GM23338 (cell line): ENCODE measurements at places on chromosomes 6 and 20. TPM values are rescaled to one million over a fixed set of nuclear protein-coding genes. Genes with fewer than 3 reads are reported as not detected.

DNA sequence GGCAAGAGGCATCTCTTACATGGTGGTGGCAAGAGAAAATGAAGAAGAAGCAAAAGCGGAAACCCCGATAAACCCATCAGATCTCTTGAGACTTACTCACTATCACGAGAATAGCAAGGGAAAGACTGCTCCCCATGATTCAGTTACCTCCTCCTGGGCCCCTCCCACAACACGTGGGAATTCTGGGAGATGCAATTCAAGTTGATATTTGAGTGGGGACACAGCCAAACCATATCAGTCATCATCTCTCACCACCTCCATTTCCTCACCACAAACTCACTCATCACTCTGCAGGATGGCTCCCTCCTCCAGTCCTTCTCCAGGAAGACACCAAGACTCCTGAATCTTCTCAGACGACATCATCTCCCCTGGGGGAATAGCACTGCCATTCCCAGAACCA lies 25.8 kb upstream of the SLC16A10 start:
- no peaks in the 10 kb centered on the region for H3K4me1 ChIP-seq
- H3K36me3 ChIP-seq: no peaks in the 10 kb centered on the region; the same call in 1 of the 2 replicates
- H3K27me3 ChIP-seq: no peaks in the 10 kb centered on the region
- DNase-seq: no peak

GRCh38 chr20:46787991-46788762 lies 78.7 kb downstream of the SLC2A10 start:
- H3K36me3 ChIP-seq: no peaks in the 10 kb centered on the region
- H3K27me3 ChIP-seq: no peaks in the 10 kb centered on the region
- no peak overlapping the region for H3K4me3 ChIP-seq
- no peak for DNase-seq

GRCh38 chr20:35462351-35462750 lies 7.0 kb downstream of the CEP250 start:
- no peaks in the 10 kb centered on the region for H3K4me1 ChIP-seq
- no peaks in the 10 kb centered on the region for H3K27me3 ChIP-seq
- no peak overlapping the region for H3K4me3 ChIP-seq

BCAS1 gene
- polyA plus RNA-seq: 0.17 and 0.19 TPM in 2 replicates

- no peak overlapping the region for H3K4me3 ChIP-seq
- DNase-seq: no peak
- H3K27me3 ChIP-seq: no peaks in the 10 kb centered on the region
- no peaks in the 10 kb centered on the region; the same call in 1 of the 2 replicates for H3K4me1 ChIP-seq
These were observed 105.8 kb downstream of the SCML4 start for GRCh38 chr6:107718341-107718740.

DNA sequence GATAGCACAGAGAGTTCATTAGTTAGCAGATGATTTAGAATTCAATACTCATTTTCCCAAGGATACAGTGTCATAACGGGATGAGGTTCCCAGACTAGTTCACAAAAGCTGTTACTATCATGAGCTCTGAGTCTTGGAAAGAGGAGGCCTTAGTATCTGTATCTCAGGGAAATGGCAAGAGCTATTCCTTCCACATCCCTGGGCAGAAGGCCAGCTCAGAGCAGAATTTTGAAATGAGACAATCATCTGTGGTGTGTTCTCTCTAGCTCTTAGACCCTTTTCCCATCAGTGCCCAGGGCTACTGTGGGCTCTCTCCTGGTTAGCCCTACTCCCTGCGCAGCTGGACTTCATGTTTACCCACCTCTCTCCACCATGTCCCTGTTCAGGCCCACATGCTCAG lies 64.5 kb downstream of the JAG1 start:
- no peaks in the 10 kb centered on the region for H3K27me3 ChIP-seq
- H3K27ac ChIP-seq: no peak overlapping the region
- no peaks in the 10 kb centered on the region for H3K4me1 ChIP-seq
- H3K4me3 ChIP-seq: no peak overlapping the region
- DNase-seq: no peak
- H3K36me3 ChIP-seq: no peaks in the 10 kb centered on the region

MEI4 gene
- 0.10 and 0.23 TPM in 2 replicates for polyA plus RNA-seq

DNA sequence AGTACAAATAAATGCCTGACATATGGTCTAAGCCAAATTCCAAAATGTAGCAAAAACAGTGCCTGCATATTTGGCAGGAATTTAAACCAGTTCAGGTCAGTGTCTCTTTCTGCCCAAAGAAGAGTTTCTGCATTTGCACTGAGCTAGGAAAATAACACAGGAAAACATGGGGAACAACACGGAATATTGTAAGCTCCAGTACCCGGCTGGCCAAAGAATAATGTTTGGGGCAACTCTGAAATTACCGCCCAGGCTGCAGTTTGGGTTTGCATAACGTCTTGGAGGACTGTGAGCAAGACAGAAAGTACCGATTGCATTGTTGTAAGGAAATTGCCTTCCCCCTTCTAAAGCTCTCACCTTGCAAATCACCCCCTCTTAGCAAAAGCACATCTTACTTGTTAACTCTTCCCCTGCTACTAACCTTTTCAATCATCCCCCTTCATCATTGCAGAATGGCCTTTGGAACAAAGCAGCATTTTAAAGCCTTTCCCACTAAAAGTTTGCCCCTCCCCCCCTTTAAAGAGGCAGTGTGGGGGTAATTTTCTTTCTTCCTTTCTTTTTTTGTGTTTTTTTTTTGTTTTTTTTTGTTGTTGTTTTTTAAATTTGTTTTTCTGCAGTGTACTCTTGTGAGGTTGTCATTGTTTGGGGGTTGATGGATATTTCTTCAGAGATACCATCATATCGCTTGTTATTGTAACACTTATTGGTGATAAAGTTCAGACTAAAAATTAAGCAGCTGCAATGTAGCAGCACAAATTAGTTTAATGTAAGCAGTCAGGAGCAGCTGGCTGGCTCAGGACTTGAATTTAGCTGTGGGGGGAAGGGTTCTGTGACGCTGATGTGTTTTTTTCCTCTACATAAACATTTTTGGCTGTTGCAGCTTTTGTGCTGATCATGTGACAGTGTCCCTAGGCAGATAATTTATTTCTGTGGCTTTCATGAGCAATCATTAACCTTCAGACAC lies 100.0 kb upstream of the CITED2 start:
- peaks cover 42% of the 10 kb centered on the region for H3K4me1 ChIP-seq
- H3K27ac ChIP-seq: peak overlapping the region; percentile 79
- no peaks in the 10 kb centered on the region for H3K36me3 ChIP-seq
- peak overlapping the region; percentile 18; the same call in 1 of the 2 replicates for H3K4me3 ChIP-seq

KCNB1 gene
- 0.29 and 0.42 TPM in 2 replicates for polyA plus RNA-seq

APOBEC2 gene
- 0.77 and 2.4 TPM in 2 replicates for polyA plus RNA-seq

- no peak overlapping the region for H3K27ac ChIP-seq
- no peak overlapping the region for H3K4me3 ChIP-seq
- no peak for DNase-seq
- H3K36me3 ChIP-seq: no peaks in the 10 kb centered on the region
- no peaks in the 10 kb centered on the region for H3K27me3 ChIP-seq
These were observed 41.8 kb upstream of the SAYSD1 start for GRCh38 chr6:39156801-39157200.

DNA sequence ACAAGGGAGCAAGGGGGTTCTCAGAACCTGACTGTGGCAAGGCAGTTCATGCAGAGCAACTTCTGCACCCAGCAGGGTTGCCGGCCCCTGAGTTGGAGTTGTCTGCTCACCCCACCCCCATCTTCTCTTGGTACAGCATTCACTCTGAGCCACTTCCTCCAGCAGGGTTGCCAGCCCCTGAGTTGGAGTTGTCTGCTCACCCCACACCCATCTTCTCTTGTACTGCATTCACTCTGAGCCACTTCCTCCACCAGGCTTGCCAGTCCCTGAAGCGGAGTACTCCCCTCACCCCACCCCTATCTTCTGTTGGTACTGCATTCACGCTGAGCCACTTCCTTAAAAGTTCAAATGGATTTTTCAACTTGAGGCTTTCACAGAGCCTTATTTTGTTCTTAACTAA lies 79.7 kb upstream of the SYNDIG1 start:
- no peaks in the 10 kb centered on the region for H3K27me3 ChIP-seq
- no peak for DNase-seq
- no peaks in the 10 kb centered on the region for H3K4me1 ChIP-seq
- H3K4me3 ChIP-seq: no peak overlapping the region

GRCh38 chr6:101396548-101397173 lies 3.2 kb downstream of the GRIK2 start:
- H3K27me3 ChIP-seq: peaks cover 86% of the 10 kb centered on the region
- H3K4me3 ChIP-seq: no peak overlapping the region
- no peak overlapping the region for H3K27ac ChIP-seq
- peak; percentile 83 for DNase-seq

DNA sequence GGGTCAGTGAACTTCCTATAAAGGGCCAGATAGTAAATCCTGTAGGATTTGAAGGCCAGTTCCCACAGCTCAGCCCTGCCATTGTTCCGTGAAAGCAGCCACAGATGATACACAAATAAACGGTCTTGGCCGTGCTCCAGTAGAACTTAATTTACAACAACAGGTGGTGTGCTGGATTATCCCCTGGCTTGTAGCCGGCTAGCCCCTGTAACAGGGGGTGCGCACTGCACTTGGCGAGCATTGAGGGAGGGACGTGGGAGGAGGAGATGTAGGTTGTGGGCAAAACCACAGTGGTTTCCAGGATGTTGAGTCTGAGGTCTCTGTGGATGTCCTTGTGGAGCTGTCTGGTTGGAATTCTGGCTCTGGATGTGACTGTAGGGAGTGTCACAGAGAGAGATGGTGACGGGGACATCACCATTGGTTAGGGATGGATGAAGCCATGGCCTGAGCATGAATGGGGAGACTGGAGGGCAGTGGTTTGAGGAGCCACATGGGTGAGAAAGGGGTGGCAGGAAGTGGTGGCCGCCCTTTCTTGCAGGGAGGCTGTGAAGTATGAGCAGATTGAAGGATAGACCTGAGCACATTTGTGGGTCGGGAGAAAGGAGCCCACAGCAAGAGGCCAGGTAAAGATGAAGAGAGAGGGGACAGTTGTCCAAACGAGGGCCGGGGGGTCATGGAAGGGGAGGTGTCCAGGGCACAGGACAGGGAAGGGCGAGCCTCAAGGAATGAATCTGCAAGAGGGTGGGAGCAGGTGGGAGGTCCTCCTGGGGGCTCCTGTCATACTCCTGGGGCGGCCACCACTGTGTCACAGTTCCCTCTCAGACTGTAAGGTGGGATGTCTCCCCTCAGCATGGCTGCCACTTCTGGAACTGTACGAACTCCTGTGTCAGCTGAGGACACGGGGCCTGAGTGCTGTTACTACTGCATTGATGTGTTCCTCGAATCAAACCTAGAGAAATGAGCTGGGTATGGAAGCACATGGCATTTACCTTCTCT lies 53.6 kb downstream of the CDH26 start:
- H3K36me3 ChIP-seq: no peaks in the 10 kb centered on the region
- no peak for DNase-seq
- no peak overlapping the region for H3K4me3 ChIP-seq
- no peaks in the 10 kb centered on the region for H3K27me3 ChIP-seq
- H3K27ac ChIP-seq: no peak overlapping the region

- no peak overlapping the region for H3K4me3 ChIP-seq
- H3K36me3 ChIP-seq: no peaks in the 10 kb centered on the region
- no peaks in the 10 kb centered on the region for H3K27me3 ChIP-seq
- no peak overlapping the region for H3K27ac ChIP-seq
These were observed 73.0 kb upstream of the HMGN3 start for GRCh38 chr6:79307321-79308036.

GRCh38 chr6:40457261-40457660 lies 129.9 kb downstream of the LRFN2 start:
- no peaks in the 10 kb centered on the region for H3K27me3 ChIP-seq
- H3K27ac ChIP-seq: no peak overlapping the region
- H3K4me3 ChIP-seq: no peak overlapping the region

GRCh38 chr6:90411292-90411781 lies 114.7 kb upstream of the BACH2 start:
- H3K36me3 ChIP-seq: no peaks in the 10 kb centered on the region
- no peak overlapping the region for H3K4me3 ChIP-seq
- DNase-seq: peak; percentile 41
- H3K4me1 ChIP-seq: peaks cover 19% of the 10 kb centered on the region
- H3K27me3 ChIP-seq: no peaks in the 10 kb centered on the region

MRAP2 gene
- polyA plus RNA-seq: 6.1 and 6.8 TPM in 2 replicates

- peaks cover 16% of the 10 kb centered on the region for H3K4me1 ChIP-seq
- no peak overlapping the region for H3K27ac ChIP-seq
- peak; percentile 34 for DNase-seq
- 0 out of 2 replicates have a peak, but pooled peaks cover 6% of the 10 kb centered on the region for H3K36me3 ChIP-seq
- H3K4me3 ChIP-seq: no peak overlapping the region
These were observed 8.9 kb upstream of the DDR1 start for GRCh38 chr6:30875244-30876038.

DNA sequence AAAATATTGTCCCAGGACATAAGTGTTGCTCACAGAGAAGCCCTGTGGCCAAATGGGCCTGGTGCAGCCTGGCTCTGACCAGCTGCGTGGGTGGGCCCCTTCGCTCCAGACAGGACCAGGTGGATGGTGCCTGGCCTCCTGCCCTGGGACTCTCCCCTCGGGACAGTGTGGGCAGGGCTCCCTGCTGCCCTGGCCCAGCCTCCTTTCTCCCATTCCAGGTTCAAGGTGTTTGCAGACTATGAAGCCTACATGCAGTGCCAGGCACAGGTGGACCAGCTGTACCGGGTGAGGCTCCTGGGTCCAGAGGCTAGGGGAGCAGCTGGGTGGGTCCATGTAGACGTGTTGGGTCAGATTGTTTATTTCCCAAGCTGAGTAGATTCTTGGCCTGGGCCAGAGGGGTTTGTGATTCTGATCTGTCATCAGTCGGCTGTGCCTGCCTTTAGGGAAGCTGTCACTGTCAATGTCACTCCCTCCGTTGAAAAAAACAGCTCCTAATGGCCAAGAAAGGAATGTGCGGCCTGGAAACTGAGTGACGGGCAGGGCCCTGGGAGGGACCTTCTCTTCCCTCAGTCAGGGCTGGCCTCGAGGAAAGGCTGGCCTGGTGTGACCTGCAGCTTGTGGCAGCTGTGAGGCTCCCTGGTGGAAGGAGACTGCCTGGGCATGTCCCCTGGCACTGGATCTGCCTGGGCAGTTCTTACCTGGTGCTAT lies 47.7 kb downstream of the PYGB start:
- peaks cover 9% of the 10 kb centered on the region; the same call in 1 of the 2 replicates for H3K4me1 ChIP-seq
- H3K27me3 ChIP-seq: no peaks in the 10 kb centered on the region
- H3K27ac ChIP-seq: peak overlapping the region; percentile 39; the same call in 1 of the 2 replicates

GRCh38 chr6:142713959-142714358 lies 231.0 kb downstream of the HIVEP2 start:
- no peaks in the 10 kb centered on the region for H3K27me3 ChIP-seq
- H3K4me3 ChIP-seq: no peak overlapping the region
- no peak for DNase-seq
- H3K4me1 ChIP-seq: peaks cover 11% of the 10 kb centered on the region

DNA sequence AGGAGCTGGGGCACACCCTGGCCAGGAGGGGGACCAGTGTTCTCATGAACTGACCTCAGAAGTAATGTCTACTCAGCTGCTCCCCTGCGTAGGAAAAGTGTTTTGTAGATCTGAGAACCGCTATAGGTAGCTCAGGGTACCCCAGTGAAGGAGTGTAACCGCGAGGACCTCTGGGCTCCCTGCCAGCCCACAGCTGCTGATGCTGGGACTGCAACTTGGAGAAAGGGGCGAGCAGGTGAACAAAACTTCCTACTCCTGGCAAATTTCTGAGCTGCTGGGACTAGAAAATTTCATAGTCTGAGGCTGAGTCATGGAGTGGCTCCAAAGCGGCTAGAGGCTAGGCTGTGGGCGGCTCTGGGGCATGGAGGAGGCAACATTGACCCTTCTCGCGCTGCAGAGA lies 51.9 kb downstream of the PYGB start:
- H3K27ac ChIP-seq: no peak overlapping the region
- peaks cover 9% of the 10 kb centered on the region; the same call in 1 of the 2 replicates for H3K36me3 ChIP-seq
- no peak for DNase-seq
- no peaks in the 10 kb centered on the region for H3K27me3 ChIP-seq
- peaks cover 6% of the 10 kb centered on the region; the same call in 1 of the 2 replicates for H3K4me1 ChIP-seq

PRR18 gene
- 0.40 TPM in 1 of 2 replicates, not detected in the other for polyA plus RNA-seq
